GM13976 (cell line): ENCODE measurements at places on chromosomes 11 and 22.

GRCh38 chr11:102241026-102241425 lies 76.3 kb upstream of the BIRC3 start:
- DNase-seq: no peak

DNA sequence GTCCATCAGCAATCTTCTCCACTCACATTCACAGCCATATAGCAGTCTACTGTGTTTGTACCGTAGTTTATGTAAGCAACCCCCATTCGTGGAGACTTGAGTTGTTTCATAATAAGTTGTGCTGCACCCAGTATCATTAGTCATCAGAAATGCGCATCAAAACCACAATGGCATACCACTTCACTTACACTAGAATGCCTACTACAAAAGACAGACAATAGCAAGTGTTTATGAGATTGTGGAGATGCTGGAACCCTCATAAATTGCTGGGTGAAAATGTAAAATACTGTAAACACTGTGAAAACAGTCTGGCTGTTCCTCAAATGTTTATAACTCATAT lies 133.3 kb downstream of the ATXN10 start:
- DNase-seq: no peak

- DNase-seq: no peak
Observed at GRCh38 chr11:65438257-65439151, 15.9 kb downstream of the NEAT1 start.

DNA sequence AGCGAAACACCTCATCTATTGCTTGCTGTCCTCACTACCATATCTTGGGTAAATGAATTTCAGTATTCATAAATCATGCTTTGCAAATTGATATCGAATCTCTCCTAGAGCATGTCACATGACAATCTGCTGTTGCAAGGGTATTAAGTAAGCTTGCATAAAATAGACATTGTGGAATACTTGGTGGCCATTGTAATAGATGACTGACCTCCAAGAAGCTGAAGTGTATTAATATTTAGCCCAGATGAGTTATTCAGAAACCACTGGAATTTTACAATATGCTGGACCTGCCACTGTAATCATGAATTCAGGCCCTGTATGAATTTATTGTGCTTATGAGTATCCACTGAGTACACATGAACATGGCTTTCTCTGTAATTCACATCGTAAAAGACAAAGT lies 289.7 kb upstream of the ARHGAP42 start:
- DNase-seq: no peak

- DNase-seq: no peak
Observed at GRCh38 chr11:78575478-78575877, 814 bp upstream of the NARS2 start.

DNA sequence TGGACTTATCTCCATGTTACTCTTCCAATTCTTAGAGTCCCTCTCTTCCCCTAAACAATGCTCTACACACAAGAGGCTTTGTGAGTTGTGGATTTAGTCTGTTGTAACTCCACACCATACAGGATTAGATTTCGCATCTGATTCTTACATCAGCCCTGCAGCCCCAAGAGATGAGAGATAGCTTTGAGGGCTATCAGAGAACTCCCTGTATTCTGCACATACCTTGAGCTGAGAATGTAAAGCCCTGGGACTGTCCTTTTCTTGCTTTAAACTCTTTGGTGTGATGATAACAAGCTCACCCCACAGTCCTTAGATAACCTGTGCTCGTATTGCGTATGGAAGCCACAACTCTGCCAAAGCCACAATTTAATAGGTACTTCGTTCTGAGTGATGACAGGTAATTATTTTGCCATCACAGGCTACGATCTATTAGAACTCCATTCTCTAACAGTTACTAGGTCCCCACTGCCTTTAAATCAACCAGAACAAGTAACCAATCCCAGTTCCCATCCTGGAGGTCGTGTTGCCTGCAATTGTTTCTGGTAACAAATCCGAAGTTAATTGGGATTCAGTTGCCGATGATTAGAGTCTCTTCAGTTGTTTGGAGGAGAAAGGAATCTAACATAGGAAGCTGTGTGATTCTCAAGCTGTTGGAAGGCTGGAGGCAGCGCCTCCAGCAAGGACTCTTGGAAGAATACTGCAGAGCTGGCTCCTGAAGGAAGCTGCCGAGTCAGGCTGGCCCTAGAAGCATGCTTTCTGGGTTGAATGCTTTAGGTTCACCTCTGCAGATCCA lies 1.3 kb upstream of the PARVG start:
- DNase-seq: no peak

GRCh38 chr22:48513929-48514328 lies 1313.7 kb downstream of the BRD1 start:
- DNase-seq: no peak

GRCh38 chr11:121890377-121890776 lies 225.6 kb downstream of the BLID start:
- no peak for DNase-seq

- peak; percentile 49 for DNase-seq
Observed at GRCh38 chr11:36258730-36259360, 30.4 kb downstream of the COMMD9 start.

GRCh38 chr11:34345991-34346480 lies 11.8 kb downstream of the ABTB2 start:
- DNase-seq: no peak

- DNase-seq: peak; percentile 83
Observed at GRCh38 chr11:71563406-71563805, 2.0 kb upstream of the KRTAP5-10 start.

- DNase-seq: no peak
Observed at GRCh38 chr11:105032495-105032894, 2.4 kb downstream of the CASP1 start.

- no peak for DNase-seq
Observed at GRCh38 chr11:98565311-98565710, 455.4 kb upstream of the CNTN5 start.

- no peak for DNase-seq
Observed at GRCh38 chr11:40328890-40329614, 1130.4 kb downstream of the LRRC4C start.

- DNase-seq: no peak
Observed at GRCh38 chr11:65016705-65017104, 2.7 kb downstream of the ARL2 start.

DNA sequence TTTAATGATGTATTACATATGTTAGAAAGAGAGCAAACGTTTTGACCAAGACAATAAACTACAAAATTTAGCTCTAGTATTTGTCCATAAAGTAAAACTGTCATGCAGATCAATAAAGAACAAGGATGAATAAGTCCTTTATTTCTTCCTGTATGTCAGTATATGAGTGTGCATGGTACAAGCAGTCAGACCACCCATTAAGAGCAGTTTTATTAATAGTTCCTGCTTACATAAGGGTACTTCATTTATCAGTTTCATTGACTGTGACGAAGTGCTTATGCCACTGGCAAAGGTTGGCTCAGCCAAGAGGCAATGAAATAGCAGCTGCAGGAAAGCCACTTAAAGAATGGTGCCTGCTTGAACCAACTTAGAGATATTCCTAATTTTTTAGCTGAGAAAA lies 913.0 kb upstream of the CNTN5 start:
- no peak for DNase-seq

GRCh38 chr11:71305451-71306125 lies 53.2 kb upstream of the SHANK2 start:
- peak; percentile 7 for DNase-seq

DNA sequence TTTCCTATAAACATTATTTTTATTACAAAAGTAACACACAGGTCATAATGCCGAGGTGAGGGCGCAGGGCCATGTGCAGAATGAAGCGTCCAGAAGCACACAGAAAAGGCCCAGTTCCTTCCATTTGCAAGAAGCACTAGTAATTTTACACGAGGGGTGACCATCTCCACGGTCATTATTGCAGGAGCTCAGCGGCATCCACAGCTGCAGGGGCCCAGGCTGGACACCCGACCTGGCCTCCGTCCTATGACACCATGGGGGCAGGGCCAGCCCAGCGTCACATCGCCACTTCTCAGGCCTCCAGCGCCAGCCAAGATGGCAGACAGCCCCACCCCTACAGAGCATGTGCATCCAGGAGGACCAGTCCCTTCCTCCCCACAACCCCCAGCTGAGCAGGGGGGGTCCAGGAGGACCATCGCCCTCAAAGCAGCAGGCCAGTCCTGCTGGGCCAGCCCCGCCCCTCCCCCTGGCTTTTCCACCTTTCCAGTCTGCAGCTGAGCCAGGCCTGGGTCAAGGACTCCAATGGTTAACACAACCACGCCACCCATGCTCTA lies 3.5 kb downstream of the IGF2 start:
- no peak for DNase-seq

DNA sequence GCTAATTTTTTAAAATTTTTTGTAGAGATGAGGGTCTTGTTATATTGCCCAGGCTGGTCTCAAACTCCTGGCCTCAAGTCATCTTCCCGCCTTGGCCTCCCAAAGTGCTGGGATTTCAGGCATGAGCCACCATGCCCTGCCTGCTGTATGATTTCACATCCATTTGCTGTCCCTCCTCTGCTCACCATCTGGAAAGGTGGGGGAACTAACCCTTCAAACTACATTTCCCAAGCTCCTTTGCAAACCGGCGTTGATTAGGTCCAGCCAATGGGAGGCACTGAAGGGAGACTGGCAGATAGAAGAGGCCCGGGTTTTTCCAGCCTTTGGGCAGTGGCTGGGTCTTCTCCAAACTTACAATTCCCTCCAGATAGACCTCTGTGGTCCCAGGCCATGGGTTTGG lies 19.3 kb downstream of the RFPL1 start:
- peak; percentile 82 for DNase-seq

DNA sequence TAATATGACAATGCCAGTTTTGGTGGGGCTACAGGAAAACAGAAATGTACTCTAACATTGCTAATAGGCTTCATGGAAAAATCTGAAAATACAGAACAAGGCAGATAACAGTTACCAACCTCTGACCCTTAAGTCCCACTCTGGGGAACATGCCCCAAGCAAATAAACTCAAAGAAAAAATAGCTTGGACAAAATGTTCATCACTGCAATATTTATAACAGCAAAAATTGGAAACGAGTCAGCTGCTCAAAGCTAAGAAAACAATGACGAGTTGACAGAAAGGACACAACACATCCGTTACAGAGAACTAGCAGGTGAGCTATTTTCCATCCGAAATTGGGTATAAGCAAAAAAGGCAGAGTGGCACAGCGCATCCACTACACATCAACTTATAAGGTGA lies 70.5 kb downstream of the PACSIN2 start:
- no peak for DNase-seq

DNA sequence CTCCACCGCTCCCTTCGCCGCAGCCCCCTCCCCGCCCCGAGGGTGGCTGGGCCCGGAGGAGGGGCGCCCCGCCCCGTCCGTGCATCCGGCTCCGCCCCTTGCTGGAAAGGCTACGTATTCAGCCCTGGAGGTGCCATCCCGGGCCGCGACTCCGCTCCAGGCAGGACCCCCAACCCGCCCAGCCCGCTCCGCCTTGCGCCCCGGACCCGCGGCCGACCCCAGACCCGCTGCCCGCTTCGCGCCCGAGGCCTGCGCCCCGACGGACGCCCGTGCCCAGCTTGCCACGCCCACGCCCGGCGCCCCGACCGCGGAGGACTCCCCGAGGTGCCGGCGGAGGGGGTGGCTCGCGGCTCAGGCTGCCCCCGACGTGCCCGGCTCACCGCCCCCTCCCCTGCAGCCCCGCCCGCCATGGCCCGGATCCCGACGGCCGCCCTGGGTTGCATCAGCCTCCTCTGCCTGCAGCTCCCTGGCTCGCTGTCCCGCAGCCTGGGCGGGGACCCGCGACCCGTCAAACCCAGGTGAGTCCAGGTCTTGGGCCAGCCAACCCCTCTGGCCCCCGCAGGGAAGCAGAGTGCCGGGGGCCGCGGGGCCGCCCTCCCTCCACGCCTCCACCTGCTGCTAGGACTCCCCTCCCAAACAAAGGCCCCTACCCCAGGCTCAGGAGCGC lies at the start of gene ADM2:
ADM2 (plus strand) TSS at position 104 of the 667 bp plus-strand sequence; CDS start at position 409, 305 bp downstream.
- DNase-seq: peak; percentile 80

DNA sequence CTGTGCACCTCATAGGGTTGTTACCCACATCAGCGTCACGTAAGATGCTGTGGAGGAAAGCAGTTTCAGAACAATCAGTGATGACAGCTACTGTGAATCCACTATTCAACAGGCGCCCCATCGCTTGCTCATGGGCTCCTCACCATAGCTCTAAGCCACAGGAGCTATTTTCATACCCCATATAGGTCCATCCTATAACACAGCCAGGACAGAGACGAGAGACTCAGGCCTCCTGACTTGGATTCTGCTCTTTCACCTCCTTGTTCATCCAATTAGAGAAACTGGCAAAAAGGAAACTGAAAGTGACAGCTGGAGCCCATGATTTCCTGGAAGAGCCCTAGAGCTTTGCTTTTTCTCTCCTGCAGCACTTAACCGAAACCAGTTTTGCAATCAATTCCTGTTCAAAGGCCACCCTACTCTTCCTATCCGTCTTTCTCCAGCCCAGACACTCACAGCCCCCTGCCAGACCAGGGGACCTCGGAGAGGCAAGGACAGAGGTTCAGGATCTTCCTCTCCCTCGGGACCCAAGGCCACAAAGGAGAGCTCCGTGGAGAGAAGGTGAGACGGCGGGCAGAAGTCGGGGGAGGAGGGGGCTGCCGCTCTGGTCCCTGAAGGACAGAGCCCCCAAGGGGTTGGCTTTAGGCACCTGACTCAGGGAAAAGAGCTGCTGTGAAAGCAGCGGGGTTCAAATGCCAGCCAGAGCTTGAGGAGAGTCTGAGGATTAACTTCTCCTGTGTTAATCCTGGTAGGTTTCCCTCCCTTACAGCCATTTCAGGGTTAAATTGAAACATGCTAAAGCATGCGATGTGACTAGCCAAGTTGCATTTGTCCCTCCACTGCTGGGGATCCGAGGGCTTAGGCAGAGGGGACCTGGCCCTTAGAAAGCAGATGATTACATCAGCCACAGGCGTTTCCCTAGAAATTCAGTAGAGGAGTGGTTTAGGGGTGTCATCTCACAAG lies at the start of gene APOL6:
APOL6 (plus strand) TSS at position 381 of the 960 bp plus-strand sequence. CDS start 7,980 bp downstream, outside the sequence.
- peak; percentile 67 for DNase-seq

GRCh38 chr11:126345759-126346585 lies 9.5 kb upstream of the ST3GAL4 start:
- no peak for DNase-seq

DNA sequence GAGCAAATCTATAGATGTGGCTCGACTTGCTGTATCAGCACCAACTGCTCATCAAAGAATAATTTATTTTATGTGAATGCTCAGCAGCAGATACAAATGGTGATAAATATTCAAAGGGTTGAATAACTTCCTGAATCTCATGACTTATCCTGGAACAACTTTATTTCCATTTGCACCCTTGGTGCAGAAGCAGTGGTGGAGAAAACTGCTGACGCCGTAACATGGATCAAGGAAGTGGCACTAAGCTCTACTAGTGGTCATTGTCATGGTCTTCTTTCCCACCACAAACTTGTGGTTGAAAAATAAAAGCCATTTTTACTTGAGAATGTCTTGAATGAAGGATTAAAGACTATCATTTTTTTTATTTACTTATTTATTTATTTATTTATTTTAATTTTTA lies 14.6 kb downstream of the MARK2 start:
- no peak for DNase-seq

GRCh38 chr11:47216121-47216798 lies 1.5 kb downstream of the DDB2 start:
- peak; percentile 60 for DNase-seq

DNA sequence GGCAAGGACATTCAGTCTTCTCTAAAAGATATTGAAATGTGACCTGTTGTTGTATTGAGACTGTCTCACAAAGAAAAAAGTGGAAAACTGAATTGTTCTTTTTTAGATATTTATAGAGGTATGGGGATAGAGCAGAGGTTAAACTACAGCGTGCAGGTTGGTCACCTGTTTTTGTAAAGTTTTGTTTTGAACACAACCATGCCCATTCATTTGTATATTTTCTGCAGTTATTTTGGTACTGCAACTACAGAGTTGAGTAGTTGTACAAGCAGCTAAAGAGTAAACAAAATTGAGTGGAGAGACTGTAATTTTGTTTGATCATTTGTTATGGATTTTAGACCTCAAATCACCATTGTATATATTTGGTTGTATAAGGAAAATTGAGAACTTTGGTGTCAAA lies 11.3 kb downstream of the EED start:
- DNase-seq: peak; percentile 21

GRCh38 chr11:67351275-67352005 lies 1.9 kb downstream of the POLD4 start:
- DNase-seq: peak; percentile 82
